ENCODE measurements at places on chromosomes 2 and 18. TPM values are rescaled to one million over a fixed set of nuclear protein-coding genes. Genes with fewer than 3 reads are reported as not detected.

Gene TMEM87B
- total RNA-seq, result 27.4 TPM

Gene CAPN14
- total RNA-seq, result under 0.01 TPM

Gene VIT
- 2.0 TPM for total RNA-seq

Gene FOXI3
- not detected for total RNA-seq

All from smooth muscle cell of bladder (primary cell).